ENCODE measurements at places on chromosomes 7 and 10. TPM values are rescaled to one million over a fixed set of nuclear protein-coding genes. Genes with fewer than 3 reads are reported as not detected.

GRCh38 chr7:46153951-46154787 is 233.1 kb upstream of the IGFBP3 start:
- no peak for DNase-seq

GRCh38 chr10:69629897-69630650 is at the start of gene FAM241B:
Gene FAM241B, plus strand, starts transcription at chr10:69630247. Its CDS starts 1,497 bp downstream, at chr10:69631744.
- peak; percentile 23 for DNase-seq

DNA sequence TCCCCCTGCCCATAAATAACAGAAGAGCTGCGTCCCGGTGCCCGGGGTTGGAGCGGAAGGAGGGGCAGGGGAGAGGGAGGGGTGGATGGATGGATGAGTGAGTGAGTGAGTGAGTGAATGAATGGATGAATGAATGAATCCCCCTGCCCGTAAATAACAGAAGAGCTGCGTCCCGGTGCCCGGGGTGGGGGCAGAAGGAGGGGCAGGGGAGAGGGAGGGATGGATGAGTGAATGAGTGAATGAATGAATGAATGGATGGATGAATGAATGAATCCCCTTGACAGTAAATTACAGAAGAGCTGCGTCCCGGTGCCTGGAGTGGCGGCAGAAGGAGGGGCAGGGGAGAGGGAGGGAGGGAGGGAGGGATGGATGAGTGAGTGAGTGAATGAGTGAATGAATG is 7.6 kb upstream of the UNCX start:
- DNase-seq, result no peak

- DNase-seq, result no peak
Observed at GRCh38 chr10:132489704-132490534, 47.7 kb upstream of the INPP5A start.

DNA sequence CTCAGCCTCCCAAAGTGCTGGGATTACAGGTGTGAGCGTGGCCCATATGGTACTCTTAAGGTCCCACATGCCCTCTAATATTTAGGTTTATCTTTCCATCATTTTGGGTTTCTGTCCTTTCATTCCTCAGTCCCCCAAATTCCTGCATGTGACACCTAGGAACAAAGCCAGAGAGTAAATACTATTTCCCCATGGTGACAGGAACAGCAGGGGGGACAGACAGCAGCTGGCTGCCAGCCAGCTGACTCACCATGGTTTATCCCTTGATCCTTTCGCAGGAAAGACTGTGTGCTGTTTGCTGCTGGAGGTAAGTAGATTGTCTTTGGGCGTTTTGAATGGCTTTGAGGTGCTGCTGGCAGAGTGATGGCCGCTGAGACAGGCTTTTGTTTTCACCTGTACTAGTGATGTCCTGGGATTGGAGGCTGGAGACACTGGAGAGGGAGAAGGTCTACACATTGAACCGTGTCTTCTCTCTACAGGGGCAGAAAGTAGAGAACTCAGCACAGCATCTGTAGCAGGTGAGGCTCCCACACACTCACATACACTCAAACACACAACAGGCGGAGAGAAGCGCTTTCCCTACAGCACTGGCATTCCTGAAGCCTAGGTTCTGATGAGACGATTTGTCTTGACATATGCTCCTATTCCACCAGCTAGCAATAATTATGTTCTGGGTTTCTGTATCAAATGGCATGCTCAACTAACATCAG is 83.7 kb upstream of the EFCAB10 start:
- DNase-seq, result no peak

- DNase-seq, result no peak
Observed at GRCh38 chr10:131609176-131609575, 291.6 kb upstream of the PPP2R2D start.

DNA sequence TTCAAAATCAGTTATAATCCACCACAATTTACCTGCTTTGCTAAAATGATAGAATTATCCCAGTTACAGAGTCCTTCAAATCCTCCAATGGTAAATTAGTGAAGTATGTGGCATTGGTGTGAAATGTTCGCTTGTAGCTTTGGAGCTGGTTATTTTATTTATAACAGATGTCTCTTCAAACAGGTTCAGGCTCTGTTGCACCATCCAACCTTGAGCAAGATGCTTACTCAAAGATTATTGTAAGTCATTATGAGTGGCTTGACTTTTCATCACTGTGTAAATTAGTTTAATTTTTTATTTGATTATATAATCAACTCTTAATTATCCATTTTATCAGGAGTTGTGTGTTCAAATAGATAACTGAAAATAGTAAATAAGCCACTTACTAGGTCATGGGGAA is 99.4 kb downstream of the BTRC start:
- no peak for DNase-seq

GRCh38 chr7:76394957-76395356 is 14.5 kb downstream of the SSC4D start:
- no peak for DNase-seq

- no peak for DNase-seq
Observed at GRCh38 chr7:31074403-31075085, 22.4 kb downstream of the ADCYAP1R1 start.

DNA sequence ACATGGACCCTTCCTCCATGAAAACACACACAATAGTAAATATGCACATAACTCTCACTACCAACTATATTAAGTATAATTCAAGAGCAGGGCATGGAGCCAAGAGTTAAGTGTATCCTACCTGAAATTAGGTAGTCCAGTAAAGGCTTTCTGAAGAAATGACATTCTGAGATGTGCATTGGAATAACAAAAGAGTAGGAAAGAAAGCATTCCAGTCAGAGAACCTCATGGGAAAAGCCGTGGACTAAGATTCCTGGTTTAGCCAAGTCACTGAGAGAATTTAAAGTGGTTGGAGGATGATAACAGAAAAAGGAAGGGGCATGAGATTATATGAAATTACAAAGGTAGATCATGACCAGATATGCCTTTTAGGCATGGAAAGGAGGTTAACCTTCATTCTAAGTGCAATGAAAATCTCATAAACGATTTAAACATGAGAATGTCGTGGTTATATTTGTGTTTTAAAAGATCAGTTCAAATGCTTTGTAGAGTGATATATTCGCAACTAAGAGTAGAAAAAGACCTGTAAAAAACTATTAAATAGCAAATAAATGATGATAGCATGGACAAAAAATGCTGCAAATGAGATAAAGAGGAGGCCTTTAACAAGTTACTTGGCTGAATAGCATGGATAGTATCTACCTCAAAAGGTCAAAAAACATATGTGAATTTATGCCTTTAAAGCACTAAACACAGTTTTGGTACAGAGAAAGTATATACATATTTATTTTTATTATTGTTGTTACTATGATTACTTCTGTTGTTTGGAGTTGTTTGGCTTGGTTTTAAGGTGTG is 767.4 kb upstream of the GHITM start:
- DNase-seq, result no peak

DNA sequence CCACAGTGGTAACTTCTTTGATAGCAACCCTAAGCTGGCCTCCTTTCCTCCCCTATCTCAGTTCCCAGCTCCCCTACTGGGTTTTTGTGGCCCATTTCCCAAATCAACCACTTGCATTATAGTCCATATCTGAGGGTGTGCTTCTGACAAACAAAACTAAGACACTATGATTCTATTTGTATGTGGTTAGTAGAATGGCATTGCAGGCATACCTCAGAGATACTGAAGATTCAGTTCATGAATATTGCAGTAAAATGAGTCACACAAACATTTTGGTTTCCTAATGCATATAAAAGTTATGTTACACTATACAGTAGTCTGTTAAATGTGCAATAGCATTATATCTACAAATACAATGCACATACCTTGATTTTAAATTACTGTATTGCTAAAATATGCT is 15.4 kb upstream of the TMEM243 start:
- DNase-seq, result no peak

- no peak for DNase-seq
Observed at GRCh38 chr10:75353183-75353582, 48.4 kb downstream of the ZNF503 start.

DNA sequence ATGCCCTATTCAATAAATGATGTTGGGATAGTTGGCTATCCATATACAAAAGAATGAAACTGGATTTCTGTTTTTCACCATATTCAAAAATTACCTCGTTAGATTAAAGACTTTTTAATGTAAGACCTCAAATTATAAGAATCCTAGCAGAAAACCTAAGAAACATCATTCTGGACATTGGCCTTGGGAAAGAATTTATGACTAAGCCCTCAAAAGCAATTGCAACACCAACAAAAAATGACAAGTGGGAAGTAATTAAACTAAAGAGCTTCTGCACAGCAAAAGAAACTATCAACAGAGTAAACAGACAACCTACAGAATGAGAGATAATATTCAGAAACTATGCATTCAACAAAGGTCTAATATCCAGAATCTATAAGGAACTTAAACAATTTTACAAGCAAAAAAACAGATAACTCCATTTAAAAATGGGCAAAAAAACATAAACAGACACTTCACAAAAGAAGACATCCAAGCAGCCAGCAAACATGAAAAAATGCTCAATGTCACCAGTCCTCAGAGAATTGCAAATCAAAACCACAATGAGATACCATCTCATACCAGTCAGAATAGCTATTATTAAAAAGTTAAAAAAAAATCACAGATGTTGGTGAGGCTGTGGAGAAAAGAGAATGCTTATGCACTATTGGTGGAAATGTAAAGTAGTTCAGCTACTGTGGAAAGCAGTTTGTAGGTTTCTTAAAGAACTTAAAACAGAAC is 309.8 kb downstream of the AHR start:
- no peak for DNase-seq

DNA sequence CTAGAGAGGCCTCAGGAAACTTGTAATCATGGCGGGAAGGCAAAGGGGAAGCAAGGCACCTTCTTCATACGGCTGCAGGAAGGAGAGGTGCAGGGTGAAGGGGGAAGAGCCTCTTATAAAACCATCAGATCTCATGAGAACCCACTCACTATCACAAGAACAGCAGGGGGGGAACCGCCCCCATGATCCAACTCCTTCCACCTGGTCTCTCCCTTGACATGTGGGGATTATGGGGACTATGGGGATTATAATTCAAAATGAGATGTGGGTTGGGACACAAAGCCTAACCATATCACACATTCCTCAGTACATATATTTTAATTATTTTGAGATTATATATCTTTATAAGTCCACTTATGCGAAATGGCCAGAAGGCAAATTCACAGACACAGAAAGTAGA is 8.9 kb downstream of the HK1 start:
- DNase-seq, result no peak

GRCh38 chr10:82668221-82668895 is 793.4 kb downstream of the NRG3 start:
- peak; percentile 66 for DNase-seq

GRCh38 chr7:127822822-127823508 is 171.0 kb downstream of the SND1 start:
- DNase-seq, result no peak

GRCh38 chr10:121326905-121327304 is 271.3 kb downstream of the FGFR2 start:
- no peak for DNase-seq

DNA sequence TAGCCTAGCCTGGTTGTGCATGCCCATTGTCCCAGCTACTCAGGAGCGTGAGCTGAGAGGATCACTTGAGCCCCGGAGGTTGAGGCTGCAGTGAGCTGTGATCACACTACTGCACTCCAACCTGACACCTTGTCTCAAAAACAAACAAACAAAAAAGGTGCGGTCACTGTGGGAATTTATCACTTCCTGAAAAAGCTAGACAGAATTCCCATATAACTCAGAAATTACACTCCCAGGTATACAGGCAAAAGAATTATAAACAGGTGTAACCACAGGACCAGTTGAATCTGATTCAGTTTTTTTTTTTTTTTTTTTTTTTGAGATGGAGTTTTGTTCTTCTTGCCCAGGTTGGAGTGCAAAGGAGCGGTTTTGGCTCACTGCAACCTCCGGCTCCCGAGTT is 3.2 kb upstream of the OGDH start:
- DNase-seq, result no peak

Gene TRIM73
- 1.9 TPM for total RNA-seq

Gene CDH23
- 7.0 TPM for total RNA-seq

Gene PARP12
- 9.4 TPM for total RNA-seq

Gene BLVRA
- total RNA-seq, result 10.4 TPM

Gene GJD4
- total RNA-seq, result 0.48 TPM

Gene FRMPD2
- 18.8 TPM for total RNA-seq

Gene PPP1R17
- 0.96 TPM for total RNA-seq

Gene RNF32
- not detected for total RNA-seq

Measured in umbilical cord (tissue), 2 donors.